Astrocyte of the spinal cord (primary cell): ENCODE measurements at places on chromosomes 7 and 10.

DNA sequence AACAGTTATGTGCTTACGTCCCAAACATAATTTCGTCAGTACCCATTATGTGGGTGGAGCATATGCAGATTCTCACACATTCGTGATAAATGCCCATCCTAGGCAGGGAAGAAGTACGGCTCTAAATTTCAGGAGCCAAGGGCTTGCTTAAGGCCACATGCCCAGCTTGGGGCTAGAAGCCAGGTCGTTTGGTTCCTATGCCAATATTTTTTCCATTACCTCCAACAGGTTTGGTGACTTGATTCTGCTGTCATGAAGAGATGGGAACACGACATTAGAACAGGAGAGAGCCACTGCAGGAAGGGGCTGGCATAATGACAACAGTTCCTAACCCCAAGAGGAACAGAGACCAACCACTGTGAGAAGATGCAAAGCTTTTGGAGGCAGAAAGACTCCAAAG is 85.1 kb downstream of the HIPK2 start:
- no peak for DNase-seq

GRCh38 chr10:125742465-125742864 is 23.0 kb downstream of the EDRF1 start:
- peak; percentile 17 for DNase-seq

DNA sequence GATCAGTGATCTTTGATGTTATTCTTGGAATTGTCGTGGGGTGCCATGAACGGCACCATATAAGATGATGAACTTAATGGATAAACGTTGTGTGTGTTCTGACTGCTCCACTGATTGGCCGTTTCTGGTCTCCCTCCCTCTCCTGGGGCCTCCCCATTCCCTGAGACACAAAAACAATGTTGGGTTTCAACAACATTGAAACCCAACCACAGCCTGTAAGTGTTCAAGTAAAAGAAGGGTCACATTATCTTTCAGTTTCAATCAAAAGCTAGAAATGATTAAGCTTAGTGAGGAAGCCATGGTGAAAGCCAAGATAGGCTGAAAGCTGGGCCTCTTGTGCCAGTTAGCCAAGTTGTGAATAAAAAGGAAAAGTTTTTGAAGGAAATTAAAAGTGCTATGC is 19.5 kb downstream of the EN2 start:
- DNase-seq = no peak

- DNase-seq = no peak
These were observed 102.4 kb upstream of the SEMA3D start for GRCh38 chr7:85289279-85289678.

DNA sequence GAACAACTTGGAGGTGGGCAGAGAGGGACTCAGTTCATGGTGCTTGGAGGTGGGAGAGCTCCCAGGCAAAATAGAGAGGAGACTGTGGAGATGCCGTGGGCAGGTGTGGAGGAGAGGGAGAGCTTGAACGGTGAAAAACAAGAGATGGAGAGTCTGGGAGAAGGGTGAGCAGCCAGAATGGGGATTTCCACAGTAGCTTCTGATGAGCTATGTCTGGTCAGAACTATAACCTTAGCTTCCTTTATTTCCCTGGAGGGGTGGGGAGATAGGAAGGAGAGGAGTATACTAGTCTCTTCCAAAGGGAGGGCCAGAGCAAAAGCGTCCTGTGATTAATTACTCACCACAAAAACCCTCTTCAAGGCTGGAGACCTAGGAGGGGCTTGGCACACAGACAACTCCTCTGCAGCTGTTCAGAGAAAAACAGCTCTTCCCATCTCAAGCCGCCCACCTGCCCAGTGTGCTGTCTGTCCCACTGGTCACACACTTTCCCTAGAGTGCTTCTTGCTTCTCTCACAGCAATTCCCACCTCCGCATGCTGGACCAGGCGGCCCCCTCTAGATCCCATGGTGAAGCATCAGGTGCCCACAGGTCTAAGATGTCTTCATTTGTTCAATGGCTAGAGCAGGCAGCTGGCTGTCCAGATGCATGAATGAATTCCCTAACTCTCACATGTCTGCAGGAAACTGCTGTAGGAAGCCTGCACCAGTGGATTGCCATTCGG is 41.9 kb downstream of the TAS2R41 start:
- peak; percentile 91 for DNase-seq

GRCh38 chr7:137592232-137592896 is 248.8 kb upstream of the PTN start:
- DNase-seq = peak; percentile 83

DNA sequence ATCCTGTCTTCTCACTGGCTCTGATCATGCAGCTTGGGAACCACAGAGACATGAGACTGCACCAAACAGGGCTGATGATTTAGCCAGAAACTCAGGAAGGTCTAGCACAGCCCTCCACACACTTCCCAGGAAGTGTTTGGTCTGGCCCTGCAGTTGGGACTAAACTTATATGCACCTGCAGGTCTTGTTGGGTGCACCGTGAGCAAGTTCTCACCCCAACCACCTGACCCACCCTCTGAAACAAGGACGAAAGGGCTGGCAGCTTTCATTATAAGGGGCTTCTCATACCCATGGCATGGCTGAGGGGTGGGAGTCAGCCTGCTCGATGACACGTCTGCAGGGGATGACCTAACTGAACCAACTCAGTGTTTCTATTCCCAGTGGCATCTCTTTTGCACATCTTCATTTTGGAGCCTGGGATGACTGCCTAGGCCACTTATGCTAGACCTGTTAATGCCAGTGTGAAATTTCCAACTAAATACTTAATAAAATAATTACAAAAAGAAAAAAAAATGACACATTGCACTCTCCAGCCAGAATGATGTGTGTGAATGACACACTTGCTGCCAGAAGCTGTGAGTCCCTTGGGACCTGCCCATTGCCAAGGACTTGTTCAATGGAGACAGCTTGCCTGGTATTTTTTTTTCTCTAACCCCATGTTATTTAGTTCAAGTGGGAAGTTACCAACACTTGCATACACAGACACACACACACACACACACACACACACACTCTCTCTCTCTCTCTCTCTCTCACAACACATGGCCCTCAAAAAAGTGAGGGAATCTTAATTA is 102.6 kb downstream of the NEURL1 start:
- DNase-seq = no peak

DNA sequence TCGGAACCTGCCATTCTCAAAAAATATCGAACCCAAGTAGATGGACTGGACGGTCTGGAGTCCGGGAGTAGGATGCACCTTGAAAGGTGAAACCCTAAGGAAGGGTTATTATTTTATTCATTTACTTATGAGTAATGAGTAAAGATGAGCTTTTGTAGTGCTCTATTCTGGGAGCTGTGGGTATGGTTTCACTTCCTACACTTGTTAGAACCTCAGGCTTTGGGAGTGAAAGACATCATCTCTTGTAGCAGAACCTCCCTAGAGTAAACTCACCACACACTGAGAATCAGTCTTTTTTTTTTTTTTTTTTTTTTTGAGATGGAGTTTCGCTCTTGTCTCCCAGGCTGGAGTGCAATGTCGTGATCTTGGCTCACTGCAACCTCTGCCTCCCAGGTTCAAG is 389.4 kb upstream of the AUTS2 start:
- DNase-seq = no peak

GRCh38 chr10:117449636-117450035 is 74.4 kb upstream of the PDZD8 start:
- no peak for DNase-seq

DNA sequence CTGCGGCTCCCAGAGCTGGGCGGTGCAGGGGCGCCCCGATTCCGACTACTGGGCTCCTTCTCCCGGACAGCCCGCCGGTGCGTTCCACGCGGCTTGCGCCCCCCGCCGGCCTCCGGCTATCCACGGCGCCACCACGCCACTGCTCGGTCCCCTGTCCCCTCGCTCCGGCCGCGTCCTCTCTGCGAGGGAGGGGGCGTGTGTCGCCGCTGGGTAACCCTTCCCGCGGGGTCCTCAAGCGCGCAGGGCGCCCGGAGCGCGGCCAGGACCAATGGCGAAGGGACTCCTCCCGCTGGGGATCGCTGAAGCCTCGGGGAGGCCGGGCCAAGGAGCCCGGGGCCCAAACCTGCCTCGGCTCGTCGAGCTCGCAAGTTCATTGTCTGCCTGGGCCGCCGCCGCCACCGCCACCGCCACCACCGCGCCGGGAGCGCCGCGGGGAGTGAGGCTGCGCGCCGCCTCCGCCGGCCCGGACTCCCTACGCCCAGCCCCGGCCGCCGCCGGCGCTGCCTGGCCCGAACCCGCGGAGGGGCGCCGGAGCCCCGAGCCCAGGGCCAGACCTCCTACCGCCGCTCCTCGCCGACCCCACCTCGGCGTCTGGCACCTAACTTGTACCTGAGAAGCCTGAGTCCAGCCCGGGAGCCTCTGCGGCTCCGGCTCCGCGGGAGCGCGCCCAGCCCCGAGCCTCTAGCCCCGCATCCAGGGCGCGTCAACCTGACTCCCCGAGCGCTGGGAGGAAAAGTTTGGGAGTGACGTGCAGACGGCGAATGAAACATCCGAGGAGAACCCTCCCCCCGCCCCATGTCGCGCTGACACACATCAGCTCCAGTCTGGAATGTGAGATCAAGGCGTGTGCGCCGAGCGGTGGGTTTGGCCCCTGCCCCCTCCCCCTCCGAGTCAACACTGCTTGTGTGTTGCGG is at the start of gene CHST15:
Gene CHST15 (minus strand): TSS at position 739 of the 914 bp plus-strand sequence. CDS start 47,386 bp downstream, outside the sequence.
- DNase-seq = peak; percentile 74
